ENCODE measurements at places on chromosomes 3 and 15. TPM values are rescaled to one million over a fixed set of nuclear protein-coding genes. Genes with fewer than 3 reads are reported as not detected.

DNA sequence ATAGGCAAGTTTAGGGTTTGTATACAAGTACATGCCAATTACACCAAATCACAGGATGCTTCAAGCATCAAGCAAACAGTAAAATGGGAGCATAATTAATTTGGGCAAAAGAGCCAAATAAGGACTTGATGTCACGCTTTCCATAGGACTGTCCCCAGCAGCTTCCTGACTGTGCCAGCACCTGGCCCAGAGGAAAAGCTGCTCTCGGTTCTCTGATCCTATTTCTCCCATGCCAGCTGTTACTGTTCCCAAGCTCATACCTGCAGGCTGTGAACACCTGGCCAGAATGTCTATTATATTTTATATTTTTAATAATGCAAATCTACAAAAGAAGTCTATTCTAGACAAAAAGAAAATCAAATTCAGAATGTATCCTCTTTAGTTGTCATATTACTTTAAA is 12.2 kb downstream of the ZXDC start:
- peaks cover 13% of the 10 kb centered on the region for H3K4me1 ChIP-seq
- no peaks in the 10 kb centered on the region for H3K36me3 ChIP-seq
- no peak overlapping the region for H3K4me3 ChIP-seq
- H3K27ac ChIP-seq: no peak overlapping the region
- peaks cover 6% of the 10 kb centered on the region for H3K27me3 ChIP-seq

GRCh38 chr3:171168551-171168950 is 142.0 kb upstream of the SLC2A2 start:
- H3K36me3 ChIP-seq: no peaks in the 10 kb centered on the region
- H3K4me3 ChIP-seq: no peak overlapping the region
- no peaks in the 10 kb centered on the region for H3K27me3 ChIP-seq
- DNase-seq: no peak
- no peaks in the 10 kb centered on the region for H3K4me1 ChIP-seq

DPH3 gene
- total RNA-seq: 30.5 TPM

DNA sequence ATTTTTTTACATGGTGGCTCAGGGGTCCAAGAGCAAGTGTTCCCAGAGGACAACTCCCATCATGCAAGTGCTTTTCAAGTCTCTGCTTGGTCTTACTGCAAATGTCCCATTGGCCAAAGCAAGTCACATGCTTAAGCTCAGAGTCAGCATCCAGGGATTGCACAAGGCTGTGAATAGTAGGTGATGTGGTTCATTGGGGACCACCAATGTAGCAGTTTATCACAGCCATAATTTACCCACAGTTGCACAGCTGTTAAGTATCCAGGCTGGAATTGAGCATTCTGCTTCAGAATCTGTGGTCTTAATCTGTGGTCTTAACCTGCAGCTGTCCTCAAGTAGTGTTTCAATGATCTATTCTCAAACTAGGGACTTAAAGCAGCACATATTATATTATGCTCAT is 71.4 kb upstream of the PLCL2 start:
- no peak for DNase-seq
- no peak overlapping the region for H3K4me3 ChIP-seq

- DNase-seq: peak; percentile 4
- no peak within 1 kb of the TSS for H3K27ac ChIP-seq
- H3K27me3 ChIP-seq: peaks cover 12% of the 10 kb centered on the region
- no peak within 1 kb of the TSS for H3K4me3 ChIP-seq
- H3K4me1 ChIP-seq: no peaks in the 10 kb centered on the region
Measured at GRCh38 chr3:52777127-52777958, at the start of gene ITIH1. Gene ITIH1 (plus strand): TSS chr3:52777599. CDS start chr3:52777616, 17 bp downstream.

DNA sequence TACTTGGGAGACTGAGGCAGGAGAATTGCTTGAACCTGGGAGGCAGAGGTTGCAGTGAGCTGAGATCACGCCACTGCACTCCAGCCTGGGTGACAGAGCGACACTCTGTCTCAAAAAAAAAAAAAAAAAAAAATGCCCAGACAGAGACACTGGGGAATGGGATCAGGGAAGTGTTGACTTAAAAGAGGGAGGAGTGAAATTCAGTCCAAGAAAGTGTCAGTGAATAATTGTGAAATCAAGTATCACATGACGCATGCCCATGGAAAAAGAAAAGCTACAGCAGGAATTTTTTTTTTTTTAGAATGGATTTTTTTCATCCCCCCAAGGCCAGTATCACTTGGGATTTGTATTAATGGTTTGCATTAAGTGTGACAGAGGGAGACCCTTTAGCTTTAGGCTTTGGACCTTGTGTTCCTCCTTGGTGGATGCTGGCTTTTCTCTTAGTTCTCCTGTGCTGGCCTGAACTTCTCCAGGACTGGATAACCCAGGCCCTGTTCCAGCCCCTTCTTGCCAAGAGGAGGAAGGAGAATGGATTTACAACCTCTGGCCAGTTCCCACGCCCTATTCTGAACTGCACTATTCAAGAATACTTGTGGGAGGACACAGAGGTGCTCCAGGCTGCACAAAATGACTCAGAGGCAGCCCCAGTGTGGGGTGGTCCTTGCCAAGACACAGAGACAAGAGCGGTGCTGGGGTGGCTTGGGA is 36.7 kb upstream of the ZNF774 start:
- peak overlapping the region; percentile 8 for H3K27ac ChIP-seq
- no peaks in the 10 kb centered on the region for H3K36me3 ChIP-seq
- peaks cover 10% of the 10 kb centered on the region for H3K4me1 ChIP-seq
- H3K4me3 ChIP-seq: no peak overlapping the region
- DNase-seq: no peak

DNA sequence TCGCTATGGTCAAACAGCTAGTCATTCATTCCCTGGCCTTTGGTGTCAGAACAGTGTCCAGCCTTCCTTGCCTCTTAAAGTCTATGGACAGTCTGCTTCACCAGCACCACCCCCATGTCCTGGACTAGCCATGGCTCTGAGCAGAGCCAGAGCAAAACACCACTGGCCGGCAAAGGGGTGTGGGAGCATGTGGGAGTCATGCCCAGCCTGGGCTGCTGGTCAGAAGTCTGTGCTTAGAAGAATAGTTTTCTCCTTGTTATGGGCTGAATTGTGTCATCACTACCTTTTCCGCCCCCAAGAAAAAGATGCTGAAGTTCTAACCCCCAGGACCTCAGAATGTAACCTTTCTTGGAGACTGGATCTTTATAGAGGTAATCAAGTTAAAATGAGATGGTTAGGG is 132.9 kb upstream of the LPP start:
- H3K36me3 ChIP-seq: no peaks in the 10 kb centered on the region
- DNase-seq: no peak
- no peaks in the 10 kb centered on the region for H3K4me1 ChIP-seq
- no peak overlapping the region for H3K4me3 ChIP-seq
- H3K27ac ChIP-seq: no peak overlapping the region

DNA sequence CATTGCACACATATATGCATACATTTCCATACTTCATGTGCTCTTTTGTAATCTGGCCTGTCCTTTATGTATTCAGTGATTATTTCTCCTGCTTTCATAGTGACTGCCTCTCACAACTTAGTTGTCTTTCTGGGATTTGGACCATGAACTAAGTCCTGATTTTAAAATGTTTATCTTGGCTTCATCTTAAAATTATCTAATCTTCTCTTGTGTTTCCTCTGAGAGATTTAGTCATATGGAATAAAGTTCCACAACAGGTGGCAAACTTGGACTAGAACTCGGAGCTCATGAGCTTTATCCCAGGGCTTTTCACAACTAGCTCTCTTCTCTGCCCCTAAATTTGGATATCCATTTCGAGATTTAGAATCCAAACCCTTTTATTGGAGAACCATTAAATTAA is 44.3 kb downstream of the U2SURP start:
- H3K4me3 ChIP-seq: no peak overlapping the region
- peaks cover 17% of the 10 kb centered on the region for H3K36me3 ChIP-seq
- H3K27me3 ChIP-seq: peaks cover 3% of the 10 kb centered on the region

- no peak for DNase-seq
- H3K36me3 ChIP-seq: peaks cover 4% of the 10 kb centered on the region
- no peaks in the 10 kb centered on the region for H3K4me1 ChIP-seq
- peaks cover 1% of the 10 kb centered on the region for H3K27me3 ChIP-seq
- no peak overlapping the region for H3K27ac ChIP-seq
Measured at GRCh38 chr3:156098437-156099035, 21.8 kb upstream of the KCNAB1 start.

ALDH1A3 gene
- 2.8 TPM for total RNA-seq

DNA sequence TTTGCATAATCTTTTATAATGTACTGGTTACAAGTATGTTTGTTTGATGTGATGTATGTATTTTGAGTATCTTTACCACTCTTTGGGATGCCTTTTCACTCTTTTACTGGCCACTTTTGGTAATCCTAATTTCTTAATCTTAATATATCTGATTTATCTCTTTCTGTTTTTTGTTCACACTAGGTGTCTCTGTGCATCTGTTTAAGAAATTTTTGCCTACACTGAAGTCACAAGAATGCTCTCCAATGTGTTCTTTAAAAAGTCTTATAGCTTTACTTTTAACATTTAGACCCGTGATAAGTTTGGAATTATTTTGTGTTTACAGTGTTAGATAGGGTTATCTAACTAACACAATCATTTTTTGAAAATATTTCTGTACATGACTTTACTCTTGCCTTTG is 659.1 kb downstream of the SI start:
- peaks cover 4% of the 10 kb centered on the region for H3K4me1 ChIP-seq
- H3K4me3 ChIP-seq: no peak overlapping the region
- H3K27me3 ChIP-seq: no peaks in the 10 kb centered on the region

GRCh38 chr15:41965441-41966413 is 6.6 kb downstream of the EHD4 start:
- H3K27me3 ChIP-seq: peaks cover 8% of the 10 kb centered on the region
- H3K4me3 ChIP-seq: no peak overlapping the region
- peak overlapping the region; percentile 13 for H3K27ac ChIP-seq
- no peak for DNase-seq
- H3K4me1 ChIP-seq: peaks cover 5% of the 10 kb centered on the region
- H3K36me3 ChIP-seq: peaks cover 12% of the 10 kb centered on the region

- no peak for DNase-seq
- H3K4me3 ChIP-seq: no peak overlapping the region
- no peaks in the 10 kb centered on the region for H3K4me1 ChIP-seq
- H3K27me3 ChIP-seq: no peaks in the 10 kb centered on the region
- H3K36me3 ChIP-seq: no peaks in the 10 kb centered on the region
- H3K27ac ChIP-seq: no peak overlapping the region
Measured at GRCh38 chr3:177830411-177830849, 633.1 kb upstream of the TBL1XR1 start.

PTX3 gene
- total RNA-seq: 2.4 TPM

DNA sequence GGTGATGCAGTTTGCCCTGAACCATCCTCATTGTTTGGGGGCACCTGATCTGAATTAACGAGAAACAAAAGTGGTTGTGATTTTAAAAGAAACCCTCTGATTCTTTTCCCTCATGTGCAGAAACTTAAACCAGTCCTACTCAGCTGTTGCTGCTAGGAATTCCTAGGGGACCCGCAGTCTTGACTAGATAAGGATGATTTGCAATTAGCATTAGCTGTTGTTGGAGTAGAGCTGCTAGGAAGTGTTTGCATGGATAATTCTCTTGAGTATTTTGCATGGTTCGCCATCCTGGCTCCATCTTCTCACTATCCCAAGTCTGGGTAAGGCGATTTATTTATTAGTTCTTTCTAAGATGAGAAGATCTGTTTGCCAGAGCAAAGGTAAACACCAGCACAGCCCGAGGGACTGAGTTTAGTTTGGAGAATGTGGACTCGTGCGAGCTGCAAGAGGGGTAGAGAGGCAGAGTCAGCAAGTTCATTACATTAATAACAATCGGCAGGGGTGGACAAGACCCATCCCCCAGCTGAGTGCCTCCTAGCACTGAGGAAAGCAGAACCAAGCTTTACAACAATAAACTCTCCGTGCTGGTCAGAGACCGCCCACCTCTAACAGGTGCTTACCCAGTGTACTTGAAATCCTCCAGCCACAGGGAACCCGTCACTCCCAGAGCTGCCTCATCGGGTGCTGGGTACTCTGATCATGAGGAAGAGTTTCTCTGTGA is 4.1 kb downstream of the FGD5 start:
- H3K36me3 ChIP-seq: no peaks in the 10 kb centered on the region
- peak overlapping the region; percentile 38 for H3K27ac ChIP-seq
- no peak for DNase-seq
- peaks cover 4% of the 10 kb centered on the region for H3K27me3 ChIP-seq

CHRM5 gene
- total RNA-seq: not detected

CACNA1D gene
- 5.0 TPM for total RNA-seq

- DNase-seq: no peak
- no peaks in the 10 kb centered on the region for H3K27me3 ChIP-seq
- H3K4me3 ChIP-seq: no peak overlapping the region
Measured at GRCh38 chr3:167843481-167843880, 108.0 kb downstream of the SERPINI1 start.

GRCh38 chr3:120682095-120682681 is at the start of gene HGD:
Gene HGD (minus strand): TSS chr3:120682239. CDS start chr3:120682111, 128 bp downstream.
- H3K36me3 ChIP-seq: peaks cover 4% of the 10 kb centered on the region
- H3K27me3 ChIP-seq: peaks cover 1% of the 10 kb centered on the region
- peaks cover 25% of the 10 kb centered on the region for H3K4me1 ChIP-seq
- no peak within 1 kb of the TSS for H3K4me3 ChIP-seq

All from glutamatergic neuron (in vitro differentiated cells).